CD14-positive monocyte (primary cell): ENCODE measurements at places on chromosomes 4 and X.

- DNase-seq = no peak
These were observed 103.6 kb downstream of the GNL3L start for GRCh38 chrX:54633641-54634040.

DNA sequence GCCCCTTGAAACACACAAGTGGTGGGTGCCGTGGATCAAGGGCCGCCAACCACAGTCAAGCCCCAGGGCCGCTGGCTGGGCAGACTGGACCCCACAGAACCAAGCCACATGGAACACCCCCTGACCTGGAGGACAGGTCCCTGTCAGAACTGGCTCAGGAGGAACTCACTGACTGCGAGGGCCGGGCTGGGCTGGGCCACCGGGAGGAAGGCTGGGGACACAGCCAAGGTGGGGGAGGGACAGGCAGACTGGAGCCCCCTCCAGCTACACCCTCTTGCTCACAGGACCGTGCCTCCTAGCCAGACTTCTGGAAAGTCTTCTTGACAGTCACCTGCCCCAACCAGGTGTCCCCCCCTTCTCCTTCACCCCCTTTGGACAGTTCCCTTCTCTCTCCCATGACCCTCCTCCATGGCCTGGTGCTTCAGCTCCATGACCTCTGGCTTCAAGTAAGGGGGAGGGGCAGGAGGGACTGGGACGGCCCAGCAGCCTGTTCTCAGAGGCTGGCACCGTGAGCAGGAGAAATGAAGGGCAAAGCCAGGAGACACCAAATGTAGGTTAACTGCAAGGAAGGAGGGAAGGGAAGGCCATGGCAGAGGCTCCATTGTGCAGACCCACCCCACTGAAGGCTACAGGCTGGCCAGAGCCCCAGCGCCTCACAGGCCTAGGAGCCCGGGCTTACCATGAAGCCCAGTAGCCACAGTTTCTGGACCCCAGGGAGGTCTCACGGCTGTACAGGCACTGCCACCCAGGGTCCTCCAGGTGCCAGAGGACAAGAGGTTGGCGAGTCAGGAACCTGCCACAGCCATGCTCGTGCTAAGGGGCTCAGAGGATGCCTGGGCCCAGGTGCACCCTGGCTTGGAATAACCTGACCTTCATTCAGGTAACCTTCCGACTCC, 22.6 kb upstream of the DUSP9 start:
- no peak for DNase-seq

GRCh38 chrX:9311421-9312160, 153.3 kb upstream of the TBL1X start:
- DNase-seq = no peak

DNA sequence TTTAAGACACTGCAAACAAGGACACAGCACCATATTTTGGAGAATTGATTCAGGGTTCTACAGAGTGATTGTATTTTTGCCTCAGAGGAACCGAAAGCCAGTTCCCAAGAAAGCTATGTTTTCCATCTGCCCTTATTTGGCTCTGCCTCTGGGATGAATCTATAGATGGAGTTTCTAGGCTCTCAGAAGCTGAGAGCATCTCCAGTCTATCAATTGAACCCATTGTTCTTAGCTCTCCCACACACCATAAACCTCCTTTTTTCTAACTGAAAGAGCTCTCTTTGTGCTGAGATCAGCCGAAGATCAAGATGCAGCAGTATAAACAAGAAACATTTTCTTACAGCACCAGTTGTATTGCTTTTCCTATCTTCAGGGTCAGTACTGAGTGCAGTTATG, 16.9 kb downstream of the PLP1 start:
- DNase-seq = no peak

- DNase-seq = no peak
These were observed 297.4 kb upstream of the DKK2 start for GRCh38 chr4:107333518-107333917.

DNA sequence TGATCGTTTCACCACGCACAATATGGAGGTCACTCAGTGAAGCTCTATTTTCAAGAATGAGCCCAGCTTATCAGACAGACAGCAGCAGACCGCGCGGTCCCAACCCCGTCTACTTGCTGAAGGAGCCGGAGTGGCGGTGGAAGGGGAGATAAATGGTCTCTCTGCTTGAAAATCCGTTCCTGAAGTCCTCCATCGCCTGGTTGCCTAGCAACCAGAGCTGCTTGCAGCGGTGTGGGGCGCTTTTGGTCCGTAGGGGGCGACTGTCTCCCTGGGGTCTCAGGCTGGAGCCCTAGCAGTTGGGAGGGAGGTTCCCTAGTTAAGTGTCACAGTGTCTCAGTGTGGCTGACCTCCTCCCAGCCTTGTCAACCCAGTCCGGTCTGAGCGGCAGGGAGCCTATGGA, 8.3 kb upstream of the DLG3 start:
- DNase-seq = no peak

- DNase-seq = no peak
These were observed 58.7 kb downstream of the ZFYVE28 start for GRCh38 chr4:2359591-2360395.

DNA sequence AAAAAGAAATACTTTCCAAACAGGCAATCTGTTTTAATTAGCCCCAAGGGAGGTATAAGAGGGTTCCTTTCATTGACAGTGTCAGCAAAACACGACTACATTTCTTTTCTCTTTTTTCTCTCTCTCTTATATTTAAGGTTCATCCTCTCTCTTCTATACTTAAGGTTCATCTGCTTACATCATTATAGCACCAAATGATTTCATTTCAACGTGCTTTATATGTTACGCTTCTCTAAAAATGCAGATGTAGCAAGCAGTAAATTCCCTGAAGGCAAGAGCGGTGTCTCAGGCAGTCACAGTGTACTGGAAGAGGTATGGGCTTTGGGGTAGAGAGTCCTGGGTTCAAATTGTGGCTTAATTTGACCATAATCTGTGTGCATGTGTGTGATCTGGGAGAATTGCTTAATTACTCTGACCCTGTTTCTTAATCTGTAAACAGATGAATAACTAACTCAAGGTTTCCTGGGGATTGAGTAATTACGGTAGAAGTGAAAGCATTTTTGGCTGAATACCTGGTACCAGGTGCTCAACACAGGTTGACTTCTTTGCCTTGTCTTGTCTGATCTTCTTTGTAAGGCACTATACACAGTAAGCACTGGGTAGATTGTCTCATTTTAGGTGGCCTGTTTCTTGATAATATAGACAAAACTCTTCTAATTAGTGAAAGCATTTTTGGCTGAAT, 180.8 kb downstream of the SPRY1 start:
- no peak for DNase-seq

DNA sequence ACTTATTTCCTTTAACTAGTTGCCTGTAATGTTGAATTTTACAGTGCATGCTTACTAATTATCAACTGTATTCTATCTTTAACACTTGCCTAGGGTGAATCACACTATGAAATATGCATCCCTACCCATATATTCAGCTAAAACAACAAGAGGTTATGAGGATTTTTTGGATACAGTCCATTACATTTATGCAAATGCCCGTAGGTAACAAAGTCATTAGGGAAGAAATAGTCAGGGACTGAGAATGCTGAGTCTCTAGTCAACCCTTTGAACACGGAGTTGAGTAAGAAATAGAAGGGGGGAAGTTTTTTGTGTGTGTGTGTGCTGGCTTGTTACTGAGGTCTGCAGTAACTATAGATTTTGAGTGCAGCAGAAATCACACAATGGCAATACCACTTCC, 26.1 kb upstream of the CBLL2 start:
- no peak for DNase-seq

DNA sequence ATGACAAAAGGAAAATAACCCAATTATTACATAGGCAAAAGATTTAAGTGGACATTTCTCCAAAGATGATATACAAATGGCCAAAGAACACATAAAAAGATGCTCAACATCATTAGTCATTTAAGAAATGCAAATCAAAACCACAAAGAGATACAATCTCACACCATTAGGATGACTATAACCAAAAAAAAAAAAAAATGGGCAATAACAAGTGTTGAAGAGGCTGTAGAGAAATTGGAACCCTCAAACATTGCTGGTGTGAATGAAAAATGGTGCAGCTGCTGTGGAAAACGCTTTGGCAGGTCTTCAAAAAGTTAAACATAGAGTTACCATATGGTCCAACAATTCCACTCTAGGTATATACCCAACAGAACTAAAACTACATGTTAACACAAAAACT, 5.6 kb upstream of the PRDX4 start:
- DNase-seq = no peak

DNA sequence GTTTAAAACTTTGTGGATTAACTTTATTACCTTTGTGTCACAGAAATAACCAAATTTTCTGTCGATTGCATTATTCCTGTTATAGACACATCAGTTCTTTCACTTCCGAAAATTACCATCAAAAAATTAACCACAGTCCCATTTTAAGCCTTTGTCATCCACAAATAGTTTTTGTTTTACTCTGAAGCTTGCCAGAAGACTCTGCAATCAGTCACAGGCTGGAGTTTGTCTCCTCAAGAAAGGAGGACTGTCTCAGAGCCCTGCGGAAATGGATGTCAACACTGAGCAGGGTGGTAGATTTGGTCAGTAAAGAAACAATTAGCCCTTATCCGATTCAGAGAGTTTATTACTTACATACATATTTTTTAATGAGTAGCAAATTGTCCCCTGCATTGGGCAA, 20.1 kb upstream of the TCEAL4 start:
- DNase-seq = no peak

DNA sequence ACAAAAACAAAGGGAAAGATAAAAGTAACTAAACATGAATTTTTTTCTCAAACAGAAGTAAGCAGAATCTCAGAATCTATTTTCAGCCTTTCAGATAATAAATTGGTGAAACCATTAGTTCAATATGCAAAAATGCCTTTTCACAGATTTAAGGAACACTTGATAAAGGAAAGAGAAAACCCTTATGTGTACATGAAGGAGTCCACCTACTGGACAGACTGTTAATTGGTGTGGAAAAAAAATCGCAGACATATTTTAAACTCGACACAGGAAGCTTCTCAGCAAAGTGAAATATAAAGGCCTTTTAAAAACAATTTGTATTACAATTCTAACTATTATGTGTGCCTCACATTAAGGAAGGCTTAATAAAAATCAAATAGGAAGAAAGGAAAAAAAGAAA, 22.3 kb downstream of the COX7B2 start:
- DNase-seq = no peak

GRCh38 chr4:14965071-14965470, 37.2 kb upstream of the CPEB2 start:
- no peak for DNase-seq

- no peak for DNase-seq
These were observed 45.0 kb downstream of the CPZ start for GRCh38 chr4:8637456-8637984.

GRCh38 chr4:185357733-185358440, 37.8 kb downstream of the LRP2BP start:
- no peak for DNase-seq

- no peak for DNase-seq
These were observed 92.6 kb upstream of the KDR start for GRCh38 chr4:55218041-55218440.
